ENCODE measurements at places on chromosomes 3 and 15.

GRCh38 chr3:181955566-181955965 is 243.8 kb downstream of the SOX2 start:
- no peak for DNase-seq

DNA sequence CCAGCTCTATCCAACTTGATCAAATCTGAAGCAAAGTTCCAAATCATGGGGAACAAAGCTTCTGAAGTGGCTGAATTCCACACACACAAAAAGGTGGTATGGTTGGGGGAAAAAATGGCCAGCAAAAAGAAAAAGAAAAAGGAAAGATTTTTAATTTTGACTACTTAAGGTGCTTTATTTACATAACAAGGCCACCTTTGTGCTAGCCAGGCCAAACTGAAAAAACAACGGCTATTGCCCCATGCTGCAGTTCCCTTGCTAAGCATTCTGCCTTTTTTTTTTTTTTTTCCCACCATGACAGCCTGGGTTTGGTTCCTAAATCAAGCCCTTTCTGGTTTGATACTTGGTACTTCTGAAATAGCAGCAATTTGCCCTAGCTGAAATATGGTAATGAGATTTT is 66.5 kb upstream of the DAZL start:
- no peak for DNase-seq

DNA sequence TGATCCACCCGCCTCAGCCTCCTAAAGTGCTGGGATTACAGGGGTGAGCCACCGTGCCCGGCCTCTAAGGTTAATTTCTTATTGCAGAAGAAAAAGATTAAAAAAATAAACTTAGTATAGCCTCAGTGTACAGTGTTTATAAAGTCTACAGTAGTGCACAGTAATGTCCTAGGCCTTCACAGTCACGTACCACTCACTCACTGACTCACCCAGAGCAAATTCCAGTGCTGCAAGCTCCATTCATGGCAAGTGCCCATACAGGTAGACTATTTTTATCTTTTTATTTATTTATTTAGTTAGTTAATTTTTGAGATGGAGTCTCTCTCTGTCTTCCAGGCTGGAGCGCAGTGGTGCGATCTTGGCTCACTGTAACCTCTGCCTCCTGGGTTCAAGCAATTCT is 3.2 kb upstream of the FLNB start:
- DNase-seq, result no peak

- no peak for DNase-seq
These were observed 299.1 kb upstream of the TRIM42 start for GRCh38 chr3:140378571-140379340.

GRCh38 chr3:38684546-38684945 is 35.1 kb upstream of the SCN5A start:
- DNase-seq, result no peak
